ENCODE measurements at places on chromosomes 5 and 9.

GRCh38 chr5:53091289-53091688 is 18.3 kb downstream of the MOCS2 start:
- no peak for DNase-seq

DNA sequence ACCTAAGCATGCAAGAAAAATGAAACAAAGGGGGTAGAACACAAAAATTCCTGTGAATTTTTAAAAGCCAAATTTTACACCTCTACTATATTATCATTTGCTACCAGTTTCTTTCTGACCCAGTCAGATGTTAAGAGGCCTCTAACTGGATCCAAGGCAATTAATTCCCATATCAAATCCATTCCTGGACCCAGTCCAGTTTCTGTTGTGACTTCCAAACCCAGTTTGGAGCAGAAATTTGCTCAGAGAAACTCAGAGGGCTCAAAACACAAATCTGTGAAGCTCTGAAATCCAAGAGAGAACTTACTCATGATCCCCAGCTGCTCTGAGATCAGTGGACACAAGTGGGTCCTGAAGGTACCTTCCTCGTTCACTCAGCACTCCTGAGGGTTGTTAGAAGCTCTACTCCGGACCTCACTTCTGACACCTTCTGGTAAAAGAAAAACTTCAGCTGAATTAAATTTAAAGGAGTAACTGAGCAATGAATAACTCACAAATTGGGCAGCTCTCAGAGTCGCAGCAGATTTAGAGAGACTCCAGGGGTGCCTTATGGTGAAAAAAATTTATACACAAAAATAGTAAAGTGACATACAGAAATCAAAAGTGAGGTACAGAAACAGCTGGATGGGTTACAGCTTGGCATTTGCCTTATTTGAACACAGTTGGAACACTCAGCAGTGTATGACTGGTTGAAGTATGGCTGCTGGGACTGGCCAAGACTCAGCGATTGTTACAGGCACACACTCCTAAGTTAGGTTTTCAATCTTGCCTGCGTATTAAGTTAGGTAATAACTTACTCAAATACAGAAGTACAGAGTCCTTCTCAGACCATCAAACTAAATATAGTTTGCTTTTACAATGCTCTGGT is 32.4 kb downstream of the INSL4 start:
- DNase-seq, result no peak

DNA sequence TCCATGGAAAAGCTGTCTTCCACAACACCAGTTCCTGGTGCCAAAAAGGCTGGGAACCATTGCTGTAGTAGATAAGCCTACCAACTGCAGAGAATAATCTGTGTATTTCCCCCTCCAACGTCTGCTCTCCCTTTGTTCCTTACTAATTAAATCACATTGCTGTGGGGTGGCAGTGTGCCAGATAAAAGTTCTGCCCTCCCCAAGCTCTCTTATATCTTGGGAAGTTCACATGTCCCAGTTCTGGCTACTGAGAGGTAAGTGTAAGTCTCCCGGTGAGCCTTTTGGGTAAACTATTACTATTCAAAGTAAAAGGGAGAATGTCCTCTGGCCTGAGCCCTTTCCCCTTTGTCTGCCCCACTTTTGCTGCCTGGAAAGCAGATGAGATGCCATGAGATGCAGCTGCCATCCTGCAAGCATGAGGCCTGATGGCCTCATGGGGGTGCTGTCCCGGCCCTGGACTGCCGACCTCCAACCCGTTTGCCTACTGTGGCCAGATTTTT is 14.7 kb downstream of the ENC1 start:
- DNase-seq, result no peak

DNA sequence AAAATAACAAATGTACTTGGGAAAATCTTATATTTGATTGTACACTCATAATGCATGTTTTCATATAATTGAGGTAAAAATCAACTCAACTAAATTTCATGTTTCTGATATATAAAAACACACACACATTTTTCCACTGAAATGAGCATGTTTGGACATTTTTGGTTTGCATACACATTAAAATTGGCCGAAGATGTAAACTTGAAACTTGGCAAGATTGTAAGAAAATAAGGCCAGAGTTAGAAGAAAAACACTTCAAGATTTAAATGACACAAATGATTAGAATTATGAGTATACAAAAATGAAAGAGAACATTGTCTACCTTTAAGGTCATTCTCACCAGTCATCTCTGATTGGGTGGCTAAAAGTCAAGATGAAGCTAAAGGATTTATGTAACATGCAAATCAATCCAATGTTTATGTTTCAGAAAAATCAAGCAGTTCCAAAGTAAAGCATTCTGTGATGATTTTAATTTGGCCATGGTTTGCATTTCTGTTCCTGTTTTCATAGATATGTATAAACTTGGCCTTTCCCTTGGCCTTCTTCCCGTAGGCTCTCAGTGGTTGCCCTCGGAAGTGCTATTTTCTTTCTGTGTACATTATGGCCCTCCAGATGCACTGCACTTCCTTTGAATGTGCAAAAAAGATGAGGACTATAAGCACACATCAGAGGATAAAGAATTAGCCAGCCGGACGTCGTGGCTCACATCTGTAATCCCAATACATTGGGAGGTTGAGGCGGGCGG is 1105.4 kb upstream of the DMAC1 start:
- no peak for DNase-seq

GRCh38 chr5:160788102-160788660 is 63.8 kb downstream of the ATP10B start:
- no peak for DNase-seq

DNA sequence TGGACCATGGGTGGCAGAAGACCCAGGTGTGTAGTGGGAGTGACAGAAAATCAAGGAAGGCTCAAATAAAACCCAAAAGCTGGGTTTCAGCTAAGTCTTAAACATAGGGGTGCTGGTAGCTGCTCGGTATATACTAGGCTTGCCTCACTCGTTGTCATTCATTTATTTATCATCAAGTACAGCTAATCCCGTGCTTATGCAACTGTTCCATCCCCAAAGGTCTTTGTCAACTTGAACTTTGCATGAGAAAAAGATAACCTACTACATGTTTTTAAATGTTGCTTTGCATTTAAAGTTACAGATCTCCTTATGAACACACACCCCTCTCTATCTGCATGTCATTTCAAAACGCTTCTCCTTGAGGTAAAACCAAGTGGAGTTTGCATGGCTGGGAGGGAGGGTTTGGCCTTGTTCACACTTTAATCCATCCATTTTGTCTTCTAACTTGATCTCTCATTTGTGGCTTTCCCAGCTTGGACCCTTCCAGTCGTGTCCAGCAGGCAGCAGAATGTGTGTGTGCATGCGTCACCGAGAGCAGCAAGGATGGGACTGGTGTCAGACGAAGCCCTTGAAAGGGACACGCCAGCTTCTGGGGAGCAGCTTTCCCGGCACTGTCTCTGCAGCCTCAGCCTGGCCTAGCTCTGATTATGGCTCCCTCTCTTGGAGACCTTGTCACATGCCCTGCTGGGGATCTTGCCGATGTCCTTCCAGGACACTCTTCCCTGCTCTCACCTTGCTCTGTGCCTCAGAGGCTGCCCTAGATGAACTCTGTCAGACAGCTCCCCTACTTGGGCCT is 133.5 kb downstream of the GADD45G start:
- no peak for DNase-seq

DNA sequence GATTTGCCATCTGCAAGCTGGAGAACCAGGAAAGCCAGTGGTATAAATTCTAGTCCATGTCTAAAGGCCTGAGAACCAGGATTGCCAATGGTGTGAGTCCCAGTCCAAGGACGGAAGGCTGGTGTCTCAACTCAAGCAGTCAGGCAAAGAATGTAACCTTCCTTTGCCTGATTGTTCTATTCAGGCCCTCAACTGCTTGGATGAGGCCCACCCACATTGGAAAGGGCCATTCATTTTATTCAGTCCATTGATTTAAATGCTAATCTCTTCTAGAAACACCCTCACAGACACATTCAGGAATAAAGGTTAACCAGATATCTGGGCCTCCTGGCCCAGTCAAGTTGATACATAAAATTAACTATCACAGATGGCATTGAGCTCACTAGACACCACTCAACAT is 427.8 kb downstream of the ZNF608 start:
- no peak for DNase-seq

- no peak for DNase-seq
Observed at GRCh38 chr5:31741496-31741895, 102.6 kb downstream of the PDZD2 start.

DNA sequence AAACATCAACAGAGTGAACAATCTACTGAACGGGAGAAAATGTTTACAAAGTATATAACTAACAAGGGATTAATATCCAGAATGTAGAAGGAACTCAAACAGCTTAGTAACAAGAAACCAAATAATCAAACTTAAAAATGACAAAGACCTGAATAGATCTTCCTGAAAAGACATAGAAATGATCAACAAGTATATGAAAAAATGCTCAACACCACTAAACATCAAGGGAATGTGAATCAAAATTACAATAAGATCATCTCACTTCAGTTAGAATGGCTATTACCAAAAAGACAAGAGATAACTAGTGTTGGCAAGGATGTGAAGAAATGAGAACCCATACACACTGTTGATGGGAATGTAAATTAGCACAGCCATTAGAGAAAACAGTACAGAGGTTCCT is 218.8 kb downstream of the MCTP1 start:
- no peak for DNase-seq

DNA sequence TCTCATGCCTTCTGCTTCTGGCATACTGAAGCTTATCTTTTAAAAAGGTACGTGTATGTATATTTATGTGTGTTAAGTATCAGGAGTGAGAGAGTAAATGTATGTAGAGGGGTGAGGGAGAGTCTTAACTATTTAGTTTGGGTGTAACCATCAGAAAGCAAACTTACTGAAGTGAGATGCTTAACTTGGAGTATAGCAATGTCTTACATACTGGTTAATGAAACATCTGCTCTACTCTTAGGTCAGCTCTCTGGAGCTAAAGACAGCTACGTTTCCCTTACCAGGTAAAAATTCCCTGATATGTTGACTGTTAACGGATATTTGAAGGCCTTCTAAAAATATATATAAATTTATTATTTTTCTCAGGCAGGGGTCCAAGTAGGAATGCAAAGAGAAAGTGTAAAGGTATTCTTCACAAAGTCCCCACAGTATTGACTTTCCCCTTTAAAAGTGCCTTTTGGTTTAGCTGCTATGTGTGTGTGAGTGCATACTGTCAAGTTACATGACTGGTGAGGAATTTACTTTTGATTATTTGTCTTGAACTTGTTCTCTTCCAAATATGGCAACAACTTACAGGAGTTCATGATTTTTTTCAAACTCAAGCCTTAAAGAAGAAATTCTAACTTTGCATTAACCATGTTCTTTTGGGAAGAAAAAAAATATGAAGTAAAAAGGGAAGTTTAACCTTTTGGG is 12.3 kb upstream of the C5orf24 start:
- no peak for DNase-seq

DNA sequence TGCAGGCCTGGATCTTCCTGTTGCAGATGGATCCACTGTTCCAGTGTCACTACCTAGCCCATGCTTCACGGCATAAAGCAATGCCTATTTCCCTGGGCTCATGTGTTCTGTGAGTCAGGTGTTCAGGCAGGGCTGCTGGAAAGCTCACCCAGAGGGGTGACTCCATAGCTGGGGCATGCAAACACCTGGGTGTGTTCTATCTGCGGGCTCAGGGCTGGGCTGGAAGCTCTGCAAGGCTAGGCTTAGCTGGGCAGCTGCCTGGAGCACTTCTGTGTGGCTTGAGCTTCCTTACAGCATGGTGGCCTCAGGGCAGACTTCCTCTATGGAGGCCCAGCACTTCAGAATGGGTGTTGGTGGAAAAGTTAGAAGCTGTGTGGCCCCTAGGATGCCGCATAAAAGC is 139.9 kb downstream of the GADD45G start:
- no peak for DNase-seq

GRCh38 chr5:1410156-1411014 is 34.9 kb downstream of the SLC6A3 start:
- DNase-seq, result no peak

GRCh38 chr5:31287985-31288384 is 94.5 kb downstream of the CDH6 start:
- no peak for DNase-seq

GRCh38 chr5:1470762-1471211 is 25.5 kb upstream of the SLC6A3 start:
- no peak for DNase-seq

DNA sequence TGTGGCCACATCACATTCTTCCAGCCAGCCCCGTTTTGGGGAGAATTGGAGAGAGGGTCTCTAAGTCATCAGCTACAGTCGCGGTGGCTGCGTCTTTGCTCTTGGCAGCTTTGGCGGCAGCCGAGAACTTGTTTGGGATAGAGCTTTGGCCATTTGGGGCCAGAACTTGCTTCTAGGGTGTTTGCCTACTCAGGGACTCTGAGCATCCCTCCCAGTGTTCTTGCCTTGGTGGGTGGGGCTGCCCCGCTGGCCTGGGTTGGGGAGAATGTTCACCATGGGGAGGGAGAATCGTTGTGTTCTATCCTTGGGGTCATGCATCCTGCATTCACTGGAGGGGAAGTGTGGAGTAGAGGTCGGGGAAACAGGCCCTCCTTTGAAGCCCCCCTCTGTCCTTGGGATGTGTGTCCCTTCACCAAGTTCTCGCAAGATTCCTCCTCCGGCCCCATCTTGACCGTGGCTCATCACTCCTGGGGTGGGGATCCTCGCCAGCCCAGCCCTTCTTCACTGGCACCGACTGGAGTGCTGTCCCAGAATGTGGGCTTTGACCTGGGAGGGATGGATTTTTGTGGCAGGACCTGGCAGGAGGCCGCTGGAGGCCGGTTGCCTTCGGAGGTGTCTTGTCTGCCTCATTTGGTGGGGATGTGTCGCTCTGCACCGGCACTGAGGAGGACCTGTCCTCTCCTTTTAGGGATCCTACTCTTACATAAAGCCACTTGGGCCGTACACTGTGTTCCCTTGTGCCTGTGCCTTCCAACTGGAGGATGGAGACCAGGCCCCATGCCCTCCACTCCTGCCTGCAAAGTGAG is 3.5 kb downstream of the PHF2 start:
- DNase-seq, result no peak

- no peak for DNase-seq
Observed at GRCh38 chr5:154321546-154321945, 124.3 kb upstream of the SAP30L start.

- no peak for DNase-seq
Observed at GRCh38 chr5:85621668-85622067, 996.1 kb upstream of the COX7C start.

DNA sequence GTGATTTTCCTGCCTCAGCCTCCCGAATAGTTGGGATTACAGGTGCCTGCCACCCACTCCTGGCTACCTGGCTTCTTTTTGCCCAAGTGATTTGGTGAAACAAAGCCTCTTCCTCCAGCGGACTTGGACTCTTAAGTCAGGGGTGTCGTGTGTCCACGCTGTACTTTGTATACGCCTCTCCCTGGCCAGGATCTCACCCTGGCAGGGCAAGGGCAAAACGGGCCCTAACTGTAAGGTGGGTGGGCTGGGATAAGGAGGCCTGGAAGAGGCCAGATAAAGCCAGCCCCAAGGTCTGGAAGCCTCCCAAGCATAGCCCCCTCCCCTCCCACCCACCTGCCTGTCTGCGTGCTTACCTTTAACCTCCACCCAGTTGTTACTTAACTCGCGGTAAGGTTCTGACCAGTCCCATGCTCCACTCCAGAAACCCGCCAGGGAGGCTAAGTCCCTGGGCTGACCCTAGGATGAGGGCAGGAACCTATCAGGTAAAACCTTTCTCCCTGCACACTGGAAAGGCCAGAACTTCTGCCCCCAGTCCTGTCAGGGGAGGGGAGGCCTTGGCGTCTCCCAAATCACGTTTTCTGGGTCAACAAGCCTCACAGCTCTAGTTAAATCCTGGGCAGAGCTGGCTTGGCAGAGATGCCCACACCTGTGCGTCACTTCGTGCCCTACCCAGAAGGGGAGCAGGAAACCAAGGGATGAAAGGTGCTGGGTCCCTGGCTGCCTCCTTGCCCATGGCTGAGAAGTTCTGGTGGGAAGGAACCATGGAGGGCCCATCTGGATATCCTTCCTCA is 8.4 kb downstream of the CDK9 start:
- no peak for DNase-seq

Measured in activated T-helper 1 cell treated with anti-CD3 and anti-CD28 coated beads, Interleukin-2, amount 50 U/mL, for 16 hours (primary cell).